Memory B cell (primary cell): ENCODE measurements at places on chromosomes 12 and 14.

GRCh38 chr12:124346425-124347168 is 51.7 kb downstream of the RFLNA start:
- no peak for DNase-seq

DNA sequence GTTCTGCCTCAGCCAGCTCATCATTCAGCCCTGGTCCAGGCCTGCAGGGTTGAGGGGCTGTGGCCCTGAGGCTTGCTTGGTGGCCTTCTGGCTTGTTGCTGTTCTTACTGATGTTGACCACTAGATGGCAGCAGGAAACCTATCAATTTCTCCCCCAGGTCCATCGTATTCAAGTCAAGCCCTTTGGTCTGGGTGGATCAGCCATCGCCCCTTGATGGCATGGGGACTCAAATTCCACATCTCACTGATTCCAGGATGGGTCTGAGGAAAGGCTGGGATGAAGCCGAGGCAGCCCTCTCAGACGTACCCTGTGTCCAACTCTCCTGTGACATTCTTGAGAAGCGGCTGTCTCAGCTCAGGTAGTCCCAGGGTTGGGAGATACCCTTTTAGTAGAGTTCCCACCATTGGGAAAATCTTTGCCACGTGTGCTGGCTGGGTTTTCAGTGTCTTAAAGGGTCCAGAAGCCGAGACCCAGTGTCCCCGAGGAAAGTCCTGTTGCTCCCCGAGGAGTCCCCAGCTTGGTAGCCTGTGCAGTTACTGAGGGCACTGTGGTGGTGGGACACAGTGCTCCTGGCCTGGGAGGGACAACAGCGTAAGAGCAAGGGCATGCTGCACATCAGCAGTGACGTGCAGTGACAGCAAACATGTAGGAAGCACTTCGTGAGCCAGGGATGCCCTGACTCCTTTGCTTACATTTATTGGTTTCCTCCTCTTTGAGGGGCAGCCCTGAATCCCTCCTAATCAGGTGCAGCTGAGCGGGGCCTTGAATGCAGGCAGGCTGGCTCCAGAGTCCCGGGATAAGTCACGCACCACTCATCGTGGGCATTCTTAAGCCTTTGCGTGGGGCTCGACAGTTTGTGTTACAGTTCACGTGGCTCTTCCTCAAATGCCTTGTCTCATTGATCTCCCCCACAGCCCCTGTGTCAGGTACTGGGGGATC is 58.6 kb downstream of the TSPAN9 start:
- DNase-seq, result peak; percentile 52

DNA sequence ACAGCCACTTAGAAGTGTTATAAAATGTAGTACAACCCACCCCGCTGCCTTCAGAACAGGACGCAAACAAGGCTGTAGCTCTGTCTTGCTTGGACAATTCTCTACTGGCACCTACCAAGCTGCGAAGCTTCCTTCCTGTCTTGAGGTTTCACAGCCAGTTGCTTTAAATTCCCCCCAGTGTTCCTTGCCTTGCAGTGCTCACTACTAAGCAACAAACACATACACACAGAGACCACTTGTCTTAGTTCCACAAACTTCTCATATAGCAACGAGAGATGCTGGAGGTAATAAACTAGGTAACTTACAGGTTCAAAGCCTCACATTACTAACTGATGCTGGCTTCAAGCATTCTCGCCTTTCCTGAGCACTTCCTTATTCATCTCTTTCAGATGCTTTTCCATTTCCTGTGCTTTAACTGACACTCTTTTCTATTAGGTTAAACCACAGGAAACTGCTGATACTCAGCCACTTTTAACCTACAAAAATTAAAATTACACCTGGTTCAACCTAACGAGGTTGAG is 91.5 kb upstream of the PTGDR start:
- DNase-seq, result peak; percentile 25

GRCh38 chr14:26702721-26703230 is 104.9 kb upstream of the NOVA1 start:
- no peak for DNase-seq

GRCh38 chr12:14950421-14950820 is 11.0 kb downstream of the ARHGDIB start:
- DNase-seq, result no peak

GRCh38 chr14:26966908-26967307 is 369.1 kb upstream of the NOVA1 start:
- no peak for DNase-seq

GRCh38 chr14:105538481-105539049 is 12.2 kb downstream of the TMEM121 start:
- DNase-seq, result no peak

GRCh38 chr12:52847335-52848102 is 1.3 kb downstream of the KRT78 start:
- DNase-seq, result no peak
